MG63 (cell line): ENCODE measurements at places on chromosomes 12 and 14. TPM values are rescaled to one million over a fixed set of nuclear protein-coding genes. Genes with fewer than 3 reads are reported as not detected.

GRCh38 chr12:109763201-109763841 is 49.7 kb downstream of the FAM222A start:
- peak; percentile 59 for DNase-seq

GRCh38 chr12:22627371-22627770 is 2.4 kb downstream of the ETNK1 start:
- DNase-seq, result no peak

Gene MYL2
- not detected in 2 replicates for total RNA-seq

Gene RARG
- total RNA-seq, result 30.8 and 40.7 TPM in 2 replicates

DNA sequence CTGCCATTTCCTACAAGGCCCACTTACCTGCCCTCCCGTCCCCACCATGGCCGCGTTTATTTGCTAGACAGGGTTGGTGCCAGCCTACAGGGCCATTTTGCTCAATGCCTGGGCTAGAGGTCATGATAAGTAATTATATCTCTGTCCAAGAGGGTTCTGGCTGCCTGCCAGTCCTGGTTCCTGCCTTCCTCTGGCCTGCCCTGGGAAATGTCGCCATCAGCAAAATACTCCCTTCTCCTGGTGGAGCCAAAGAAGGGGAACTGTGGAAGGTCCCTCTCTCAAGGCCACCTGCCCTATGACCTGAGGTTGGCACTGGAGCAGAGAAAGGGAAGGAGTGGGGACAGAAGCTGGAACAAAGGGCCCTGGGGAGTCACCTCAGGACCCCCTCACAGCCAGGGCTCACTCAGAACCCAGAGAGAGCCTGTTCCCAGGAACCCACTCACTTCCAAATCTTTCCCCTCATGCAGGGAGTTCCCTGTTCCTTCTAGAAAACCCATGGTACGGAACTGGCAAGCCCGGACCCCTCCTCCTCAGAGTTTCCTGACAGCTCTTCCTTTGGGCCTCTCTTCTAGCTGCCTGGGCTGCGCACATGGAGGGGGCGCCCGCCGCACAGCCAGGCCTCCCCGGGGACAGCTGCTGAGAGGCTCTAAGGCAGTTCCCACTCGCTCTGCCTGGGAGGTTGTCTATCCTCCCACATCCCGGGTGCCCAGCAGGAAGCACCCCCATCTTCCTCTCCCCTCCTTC is 280.5 kb downstream of the DPF3 start:
- DNase-seq, result peak; percentile 52

DNA sequence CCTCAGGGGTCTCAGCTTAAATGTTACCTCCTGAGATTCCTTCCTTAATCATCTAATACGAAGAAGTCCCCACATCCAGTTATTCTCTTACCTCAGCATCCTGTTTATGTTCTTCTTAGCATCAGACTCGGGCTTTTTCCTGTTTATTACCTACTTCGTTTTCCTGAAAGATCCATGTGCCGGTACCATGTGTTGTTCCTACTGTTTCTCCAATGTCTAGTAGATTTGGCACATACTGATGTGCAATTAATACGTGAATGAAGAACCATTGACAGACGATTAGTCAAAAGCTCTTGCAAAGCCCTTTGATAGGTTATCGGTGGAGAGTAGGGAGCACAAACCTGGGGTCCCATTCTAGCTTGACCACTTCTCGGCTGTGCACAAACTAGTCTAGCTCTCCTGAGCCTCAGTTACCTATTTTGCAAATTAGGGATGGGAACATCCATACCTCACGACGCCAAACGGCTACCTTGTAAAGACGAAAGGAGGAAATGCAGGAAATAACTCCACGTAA is 735 bp upstream of the MAPKAPK5 start:
- DNase-seq, result no peak

Gene CLEC2A
- total RNA-seq, result not detected in 2 replicates

DNA sequence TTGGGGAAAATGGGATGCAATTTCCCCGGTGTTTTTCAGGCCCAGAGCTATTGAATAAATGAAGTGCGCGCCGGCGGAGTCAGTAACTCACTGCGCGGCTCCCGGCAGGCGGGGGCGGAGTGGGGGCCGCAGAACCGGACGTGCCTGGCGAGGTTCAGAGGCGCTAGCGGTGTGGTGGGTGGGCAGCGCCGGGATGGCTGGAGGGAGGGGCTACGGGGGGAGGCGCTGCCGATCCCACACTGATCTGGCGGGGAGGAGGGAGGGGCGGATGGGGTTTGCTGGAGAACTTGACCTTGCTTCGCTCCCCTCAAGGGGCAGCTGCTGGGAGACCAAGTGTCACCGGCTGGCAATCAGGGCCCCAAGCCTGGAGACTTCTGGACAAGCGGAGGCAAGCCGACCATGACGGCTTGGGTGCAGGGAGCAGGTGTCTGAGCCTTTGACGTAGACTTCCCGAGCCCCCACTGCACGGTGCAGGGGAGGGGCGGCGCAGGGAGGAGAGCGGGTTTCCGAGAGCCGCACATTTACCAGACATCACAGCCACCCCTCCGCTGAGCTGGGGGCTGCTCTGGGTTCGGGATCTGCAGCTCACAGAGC is 174.1 kb upstream of the RTL1 start:
- DNase-seq, result no peak

- DNase-seq, result no peak
These were observed 361.3 kb upstream of the TMTC1 start for GRCh38 chr12:30144777-30145683.

GRCh38 chr12:122753319-122753650 is 661 bp downstream of the DENR start:
- no peak for DNase-seq

DNA sequence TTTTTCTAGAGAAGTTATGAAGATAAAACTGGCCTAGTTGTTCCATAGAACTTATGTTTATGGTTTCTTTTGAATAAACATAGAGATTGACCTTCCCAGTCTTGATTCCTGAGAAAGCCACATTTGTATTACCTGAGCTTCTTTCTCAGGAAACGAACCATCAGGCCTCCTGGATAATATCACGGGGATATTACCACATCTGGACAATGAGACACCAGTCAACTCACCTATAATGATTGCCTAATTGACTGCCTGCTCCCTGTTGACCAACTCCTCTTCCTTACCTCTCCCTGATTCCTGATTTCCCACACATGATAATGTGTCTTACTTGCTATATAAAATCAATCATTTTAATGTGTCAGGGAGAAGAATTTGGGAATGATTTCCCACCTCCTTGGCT is 822.7 kb downstream of the LRFN5 start:
- no peak for DNase-seq

DNA sequence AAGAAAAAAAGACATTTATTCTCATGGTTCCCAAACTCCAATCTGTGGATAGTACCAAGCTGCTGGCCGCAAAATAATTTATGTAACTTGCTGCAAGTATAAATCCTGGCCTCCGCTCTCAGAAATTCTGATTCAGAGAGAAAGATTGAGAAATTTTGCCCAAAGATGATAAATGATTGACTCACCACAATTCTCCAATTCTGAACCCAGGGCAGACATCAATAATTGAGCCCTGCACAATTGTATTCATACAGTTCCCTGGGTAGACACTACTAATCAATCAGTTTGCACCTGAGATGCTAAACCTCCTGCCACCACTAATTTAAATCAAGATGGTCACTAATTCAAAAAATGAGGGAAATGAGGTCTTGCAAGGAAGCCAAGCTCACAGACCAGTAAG is 38.2 kb downstream of the TRPV4 start:
- DNase-seq, result peak; percentile 22

DNA sequence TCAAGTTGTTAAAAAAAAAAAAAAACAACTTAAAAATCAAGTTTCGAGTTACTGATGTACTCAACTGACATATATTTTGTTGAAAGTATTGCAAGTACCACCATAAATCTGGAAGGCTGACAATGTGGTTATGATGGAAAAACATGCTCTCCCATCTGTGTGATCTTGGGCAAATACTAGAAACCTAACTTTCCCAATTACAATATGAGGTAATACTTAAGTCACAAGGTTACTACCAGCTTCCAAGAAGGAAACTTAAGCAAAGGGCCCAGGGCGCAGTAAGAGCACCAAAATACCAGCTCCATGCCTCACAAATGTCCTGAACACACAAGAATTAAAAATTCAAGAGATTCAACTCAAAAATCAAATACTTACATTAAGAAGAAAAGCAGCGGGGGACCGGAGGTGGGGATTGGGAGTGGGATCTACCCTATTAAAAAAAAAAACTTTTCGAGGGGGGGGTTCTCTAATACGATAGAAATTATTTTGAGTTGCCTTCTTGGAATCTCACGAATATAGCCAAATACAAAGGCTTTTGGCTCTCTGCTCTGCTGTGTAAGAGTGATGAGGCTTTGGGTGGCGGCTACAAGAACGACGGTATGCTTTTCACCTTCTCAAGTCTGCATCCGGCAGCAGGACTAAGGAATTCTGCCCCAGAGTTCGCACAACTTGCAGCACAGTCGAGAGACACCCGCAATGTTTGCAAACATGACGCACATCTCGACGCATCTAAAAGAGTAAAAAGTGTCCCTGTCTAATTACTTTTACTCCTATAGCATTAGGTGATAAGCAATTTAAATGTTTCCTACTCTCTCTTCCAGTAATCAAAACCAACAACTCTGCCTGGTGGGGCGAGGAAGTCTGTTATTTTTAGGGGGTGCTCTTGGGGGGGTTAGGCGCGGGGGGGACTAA is 1.1 kb downstream of the SAV1 start:
- peak; percentile 31 for DNase-seq

DNA sequence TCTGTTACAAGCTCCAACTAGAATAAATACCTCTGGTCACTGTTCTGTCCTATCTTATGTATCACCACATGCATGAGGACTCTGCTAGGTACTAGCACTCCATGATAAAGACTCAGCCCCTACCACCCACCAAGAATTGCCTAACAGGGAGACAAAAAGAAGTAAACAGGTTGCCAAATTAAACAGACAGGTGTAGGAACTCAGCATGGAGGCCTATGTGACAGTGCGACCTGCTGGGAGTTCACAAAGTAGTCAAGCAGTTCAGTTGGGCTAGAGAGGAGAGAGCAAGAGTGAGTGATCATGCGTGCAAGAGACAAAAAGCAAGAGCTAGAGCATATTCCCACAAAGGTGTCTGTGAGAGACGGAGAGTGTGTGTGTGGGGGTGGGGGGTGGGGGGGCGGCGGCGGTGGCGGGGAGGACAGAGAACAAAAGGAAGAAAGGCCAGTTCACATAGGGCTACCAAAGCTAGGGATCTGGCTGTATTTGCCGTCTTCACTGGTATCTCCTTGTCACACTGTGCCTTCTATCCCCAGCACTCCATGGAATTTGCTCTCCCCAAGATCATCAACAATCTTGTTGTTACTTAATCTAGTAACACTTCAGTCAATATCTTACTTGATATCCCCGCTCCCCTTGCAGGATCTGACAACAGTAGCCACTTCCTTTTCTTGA is 81.2 kb downstream of the SPPL3 start:
- no peak for DNase-seq

- DNase-seq, result no peak
These were observed 20.1 kb upstream of the TBX3 start for GRCh38 chr12:114704096-114704495.

- DNase-seq, result no peak
These were observed 5.3 kb downstream of the EIF2S1 start for GRCh38 chr14:67365476-67365875.

Gene ZFHX2
- not detected in 2 replicates for total RNA-seq

- DNase-seq, result no peak
These were observed 491.0 kb downstream of the ETNK1 start for GRCh38 chr12:23115984-23116383.

Gene ART4
- not detected in 2 replicates for total RNA-seq

- DNase-seq, result no peak
These were observed 6.7 kb downstream of the STAC3 start for GRCh38 chr12:57244312-57244696.

Gene MIP
- total RNA-seq, result not detected in 2 replicates

DNA sequence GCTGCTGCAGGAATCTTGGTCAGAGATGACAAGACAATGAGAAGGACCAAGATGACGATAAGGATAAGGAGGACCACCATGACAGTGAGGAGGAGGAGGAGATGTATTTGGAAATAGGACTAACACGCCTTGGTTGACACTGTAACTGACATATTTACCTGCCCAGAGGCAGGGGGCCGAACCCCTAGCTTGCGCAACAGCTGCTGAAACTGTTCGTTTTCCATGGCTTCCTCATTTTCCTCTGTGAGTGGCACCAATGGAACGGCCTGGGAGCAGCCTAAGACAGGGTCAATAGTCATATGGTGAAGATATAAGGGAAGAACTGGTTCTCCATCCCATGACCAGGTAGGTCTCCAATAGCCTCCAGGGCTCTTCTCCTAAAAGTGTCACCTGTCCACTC is 28.8 kb downstream of the TIMELESS start:
- DNase-seq, result no peak

GRCh38 chr12:100295764-100296555 is 29.0 kb downstream of the SCYL2 start:
- DNase-seq, result no peak

GRCh38 chr12:97659117-97659880 is 196.7 kb downstream of the RMST start:
- no peak for DNase-seq

GRCh38 chr14:32572867-32573150 is 243.7 kb downstream of the AKAP6 start:
- no peak for DNase-seq

DNA sequence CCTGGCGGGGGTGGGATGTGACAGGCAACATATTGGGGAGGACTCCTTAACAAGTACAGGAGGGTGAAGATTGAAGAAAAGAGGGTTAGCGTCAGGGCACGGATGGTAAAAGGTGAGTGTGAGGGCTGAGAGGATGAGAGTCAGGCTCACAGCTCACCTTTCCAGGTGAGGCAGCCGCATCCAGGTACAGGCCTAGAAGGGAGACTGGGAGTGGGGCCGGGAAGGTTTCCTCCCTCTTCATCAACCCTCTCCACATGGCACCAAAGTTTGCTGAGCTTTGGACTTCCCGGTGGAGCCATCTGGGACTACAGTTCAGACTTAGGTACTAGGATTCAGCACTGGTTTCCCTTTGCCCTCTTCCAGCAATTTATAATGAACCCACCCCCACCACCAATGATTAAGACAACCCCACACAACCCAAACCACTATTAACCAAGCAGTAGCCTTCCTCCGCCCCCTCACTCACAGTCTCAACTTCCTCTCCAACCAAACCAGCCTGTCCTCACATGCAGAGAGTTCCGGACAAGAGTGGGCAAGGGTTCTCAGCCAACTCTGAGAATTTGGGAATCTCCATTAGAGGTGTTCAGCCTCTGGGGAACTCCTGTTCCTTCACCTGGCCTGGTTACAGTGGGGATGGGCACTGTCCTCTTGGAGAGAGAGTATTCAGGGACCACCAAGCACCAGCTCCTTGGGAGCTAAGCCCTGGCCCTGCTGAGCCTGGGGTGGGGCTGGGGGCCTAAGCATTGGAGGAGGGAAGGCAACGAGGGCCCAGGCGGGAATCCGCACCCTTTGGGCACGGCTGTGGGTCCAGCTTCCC is 2.4 kb upstream of the HOXC4 start:
- DNase-seq, result no peak

Gene EFS
- 7.5 and 9.0 TPM in 2 replicates for total RNA-seq

GRCh38 chr14:61477712-61478462 is 156.5 kb downstream of the PRKCH start:
- DNase-seq, result peak; percentile 45

Gene PPFIA2
- total RNA-seq, result not detected in 2 replicates

DNA sequence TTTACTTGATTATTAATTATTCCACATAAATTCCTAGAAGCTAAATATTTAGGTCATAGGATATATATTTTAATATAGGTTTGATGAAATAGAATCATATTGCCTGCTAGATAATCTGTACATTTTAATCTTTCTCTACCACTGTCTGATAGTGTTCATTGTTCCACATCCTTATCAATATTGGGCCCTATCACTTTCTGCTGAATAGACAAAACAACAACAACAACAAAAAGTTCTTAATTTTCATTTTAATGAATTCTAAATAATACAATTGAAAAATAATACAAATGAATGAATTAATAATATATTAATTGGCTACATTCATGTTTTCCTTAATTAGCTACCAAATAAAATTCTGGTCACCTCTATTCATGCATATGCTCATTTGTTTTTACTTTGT is 1437.2 kb downstream of the LRFN5 start:
- DNase-seq, result no peak
